ENCODE measurements at places on chromosomes 12 and 14.

DNA sequence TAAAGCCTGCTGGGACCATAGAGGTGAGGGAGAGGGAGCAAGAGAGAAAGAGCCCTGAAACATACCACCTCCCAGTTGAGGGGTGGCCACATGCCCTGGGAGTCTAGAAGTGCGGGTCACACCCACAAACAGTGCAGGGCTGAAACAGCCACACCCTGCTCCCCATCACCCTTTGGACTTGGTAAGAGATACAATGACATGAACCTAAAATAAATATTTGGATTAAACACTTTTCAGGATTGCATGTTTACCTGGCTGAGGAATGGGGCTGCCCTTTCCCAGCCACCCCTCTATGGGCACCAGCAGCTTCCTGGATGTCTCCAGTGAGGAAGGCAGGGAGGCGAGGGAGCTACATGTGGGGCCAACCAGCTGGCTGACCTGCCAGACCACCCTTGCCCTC is 39.0 kb upstream of the TC2N start:
- no peak for DNase-seq

DNA sequence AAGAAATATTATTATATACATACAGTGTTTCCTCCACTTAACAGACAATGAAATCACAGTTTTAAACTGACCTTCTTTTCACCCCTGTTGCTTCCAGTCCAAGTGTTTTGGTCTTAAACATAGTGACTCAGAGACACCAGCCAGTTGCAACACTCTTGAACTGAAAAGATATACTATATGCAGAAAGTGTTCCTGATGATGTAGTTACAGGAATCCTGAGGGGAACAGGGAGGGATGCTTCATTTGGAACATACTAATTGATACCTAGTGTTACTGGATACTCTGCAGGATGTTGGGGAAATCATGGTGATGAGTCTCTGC is 420.8 kb downstream of the CCDC91 start:
- DNase-seq = no peak

- no peak for DNase-seq
Observed at GRCh38 chr12:87272851-87273250, 756.4 kb downstream of the C12orf50 start.

DNA sequence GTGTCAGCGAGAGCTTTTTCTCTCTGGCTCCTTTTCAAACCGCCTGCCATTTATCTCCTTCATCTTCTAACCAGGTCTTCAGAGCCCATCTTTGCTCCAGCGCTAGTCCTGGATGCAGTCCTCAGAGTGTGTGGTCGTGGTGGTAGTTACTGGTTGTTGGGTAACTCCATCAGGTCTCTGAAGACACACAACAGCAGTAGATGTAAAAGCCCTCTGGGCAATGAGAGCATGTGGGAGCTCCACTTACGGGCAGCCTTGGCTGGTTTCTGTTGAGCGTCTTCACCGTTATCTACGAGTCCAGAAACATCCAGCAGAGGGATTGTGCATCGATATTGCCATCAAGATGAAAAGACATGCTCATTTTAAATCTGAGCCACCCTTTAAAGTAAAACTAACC is 61.2 kb downstream of the FBXL14 start:
- peak; percentile 70 for DNase-seq

DNA sequence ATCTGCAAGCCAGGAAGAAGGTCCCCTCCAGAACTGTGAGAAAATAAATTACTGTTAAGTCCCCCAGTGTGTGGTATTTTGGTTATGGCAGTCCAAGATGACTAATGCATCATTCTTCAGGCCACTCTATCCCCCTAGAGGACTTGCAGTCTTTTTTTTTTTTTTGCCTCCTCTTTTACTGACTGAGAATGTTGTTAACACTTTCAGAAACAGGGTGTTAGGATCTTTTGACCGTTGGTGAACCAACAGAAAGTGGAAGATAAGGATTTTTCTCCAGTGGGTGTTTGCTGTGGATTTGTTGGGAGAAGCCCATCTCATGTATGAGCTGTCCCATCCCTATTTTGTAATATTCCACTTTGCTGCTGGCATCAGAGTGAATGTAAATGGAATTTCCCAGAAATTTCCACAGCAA is 37.8 kb downstream of the MARK3 start:
- no peak for DNase-seq

DNA sequence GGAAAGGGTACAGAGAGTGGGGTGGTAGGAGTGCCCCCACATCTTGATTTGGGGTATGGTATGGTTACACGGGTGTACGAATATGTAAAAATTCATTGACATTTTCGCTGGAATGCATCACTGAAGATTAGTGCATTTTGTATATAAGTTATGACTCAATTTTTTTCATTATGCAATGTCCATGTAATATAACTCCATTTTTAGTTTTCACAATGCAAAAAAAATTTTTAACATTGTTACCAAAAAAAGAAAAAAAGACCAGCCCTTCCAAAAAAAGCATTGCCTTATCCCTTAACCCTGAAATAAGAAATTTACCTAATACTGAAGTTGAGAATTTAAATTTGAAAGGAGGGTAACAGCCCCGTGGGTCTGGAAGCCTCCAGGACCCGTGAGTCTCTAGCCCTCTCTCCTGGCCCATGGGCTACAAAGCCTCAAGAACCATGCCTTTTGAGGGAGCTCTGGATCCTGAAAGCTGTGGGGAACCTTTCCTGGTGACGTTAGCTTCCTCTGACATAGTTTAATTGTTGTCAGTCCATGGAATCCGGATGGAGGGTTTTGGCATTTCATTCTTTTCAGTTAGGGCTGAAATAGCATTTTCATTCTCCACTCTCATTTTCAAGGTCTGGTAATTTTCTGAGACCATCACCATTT is 55.6 kb upstream of the ACTN1 start:
- DNase-seq = no peak

DNA sequence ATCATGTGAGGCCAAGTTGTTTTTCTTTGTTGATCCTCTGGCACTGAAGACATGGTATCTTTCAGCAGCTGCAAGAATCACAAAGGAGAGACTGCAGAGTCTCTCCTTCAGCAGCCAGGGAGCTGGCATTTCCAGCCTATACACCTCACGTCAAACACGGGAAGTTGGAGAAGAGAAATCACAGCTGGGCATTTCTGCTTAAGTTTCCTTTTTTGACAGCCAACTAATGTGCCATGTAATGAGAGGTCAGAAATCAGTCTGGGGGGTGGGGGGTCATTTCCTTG is 28.3 kb downstream of the PHLDA1 start:
- DNase-seq = no peak

GRCh38 chr14:29645117-29645516 is 282.5 kb downstream of the PRKD1 start:
- peak; percentile 1 for DNase-seq

- DNase-seq = no peak
Observed at GRCh38 chr14:91250912-91251311, 6.4 kb upstream of the GPR68 start.

DNA sequence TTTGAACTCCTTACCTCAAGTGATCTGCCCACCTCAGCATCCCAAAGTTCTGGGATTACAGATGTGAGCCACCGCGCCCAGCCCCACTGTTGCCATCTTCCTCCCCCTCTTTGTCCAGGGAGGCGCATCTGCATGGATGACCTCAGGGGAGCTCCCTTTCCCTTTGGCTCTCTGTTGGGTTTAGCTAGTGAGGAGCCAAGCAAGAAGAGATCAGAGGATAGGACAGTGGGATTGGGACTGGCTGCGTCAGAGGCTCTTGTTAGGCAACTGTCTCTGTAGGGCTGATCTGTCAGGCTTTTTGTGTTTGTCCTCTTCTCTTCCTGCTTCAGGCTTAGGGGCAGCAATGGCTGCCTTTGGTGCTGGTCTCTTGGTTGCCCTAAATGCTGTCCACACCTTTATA is 8.5 kb upstream of the IFT81 start:
- no peak for DNase-seq

DNA sequence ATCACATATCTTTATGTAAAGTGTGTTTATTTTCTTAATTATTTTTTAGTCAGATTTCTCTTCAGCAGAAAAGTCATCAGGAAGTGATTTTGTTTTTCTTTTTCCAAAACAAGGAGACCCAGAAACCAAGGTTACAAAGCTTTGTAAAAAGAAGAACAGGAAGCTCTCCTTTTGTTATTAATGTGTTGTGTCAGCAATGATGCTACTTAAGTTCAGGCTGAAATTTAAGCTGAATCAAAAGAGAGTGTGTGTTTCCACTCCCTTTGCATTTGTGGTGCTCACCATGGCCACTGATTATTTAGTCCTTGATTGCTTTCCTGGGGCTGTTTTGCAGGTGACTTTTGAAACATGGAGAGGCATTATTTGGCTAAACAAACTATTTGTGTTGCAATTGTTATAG is 155.3 kb upstream of the ATP2B1 start:
- DNase-seq = no peak

All from erythroblast (primary cell).